Caki2 (cell line): ENCODE measurements at places on chromosomes 6 and 20. TPM values are rescaled to one million over a fixed set of nuclear protein-coding genes. Genes with fewer than 3 reads are reported as not detected.
A peak's percentile ranks its signal among the peaks of the same experiment; 100 is the strongest.

GRCh38 chr6:148693882-148694484 lies 52.8 kb upstream of the UST start:
- DNase-seq, result peak; percentile 31

- DNase-seq, result no peak
These were observed 51.0 kb upstream of the TFAP2A start for GRCh38 chr6:10465629-10466499.

GRCh38 chr20:46134716-46135115 lies 16.6 kb downstream of the CD40 start:
- DNase-seq, result no peak

The SEMG1 gene
- total RNA-seq, result not detected in 2 replicates

DNA sequence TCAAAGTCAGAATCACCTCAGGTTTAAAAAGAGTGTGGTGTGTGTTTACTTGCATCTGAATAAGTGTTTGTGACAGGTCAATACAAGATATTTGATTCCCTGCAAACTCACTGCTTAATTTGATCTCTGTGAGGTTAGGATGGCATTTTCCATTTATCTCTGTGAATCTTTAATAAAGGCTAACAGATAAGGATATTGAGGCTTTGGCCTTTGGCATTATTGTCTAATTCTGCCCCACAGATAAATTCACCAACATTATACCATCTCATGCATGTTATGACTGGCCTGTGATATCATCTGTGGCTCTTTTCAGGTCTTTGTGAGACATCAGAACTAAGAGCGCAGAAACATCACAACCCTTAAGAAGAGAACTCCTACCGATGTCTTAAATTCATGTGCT lies 84.7 kb downstream of the TRMT6 start:
- DNase-seq, result no peak

The KIFC1 gene
- total RNA-seq, result 176 and 179 TPM in 2 replicates

DNA sequence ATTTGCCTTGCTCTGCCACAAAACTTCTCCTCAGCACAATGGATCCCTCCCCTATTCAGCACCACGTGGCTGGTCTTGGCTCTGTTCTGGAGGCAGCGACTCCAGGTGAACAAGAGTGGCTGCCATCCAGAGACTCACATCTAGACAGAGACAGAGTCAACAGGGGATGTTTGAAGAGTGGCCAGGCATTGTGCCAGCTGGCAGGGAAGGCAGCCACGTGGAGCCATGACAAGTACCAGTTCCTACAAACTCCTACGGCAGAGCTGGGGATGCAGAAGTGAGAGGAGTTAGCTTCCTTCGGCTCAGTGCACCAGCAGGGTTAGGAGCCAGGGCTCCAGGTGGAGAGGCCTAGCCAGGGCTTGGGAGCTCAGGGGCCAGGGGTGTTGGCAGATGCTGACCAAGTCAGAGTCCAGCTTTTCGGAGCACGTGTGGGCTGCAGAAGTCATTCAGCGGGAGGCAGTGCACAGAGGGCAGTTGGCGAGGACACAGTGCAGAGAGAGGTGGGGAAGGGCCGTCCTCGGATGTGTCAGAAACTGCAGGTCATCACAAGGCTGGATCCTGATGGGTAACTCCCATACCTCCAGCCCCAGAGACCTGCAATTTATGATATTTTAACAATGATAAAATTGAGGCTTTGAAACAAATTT lies 171.7 kb upstream of the PDE10A start:
- no peak for DNase-seq

GRCh38 chr6:134853111-134854055 lies 96.5 kb downstream of the ALDH8A1 start:
- DNase-seq, result peak; percentile 61

DNA sequence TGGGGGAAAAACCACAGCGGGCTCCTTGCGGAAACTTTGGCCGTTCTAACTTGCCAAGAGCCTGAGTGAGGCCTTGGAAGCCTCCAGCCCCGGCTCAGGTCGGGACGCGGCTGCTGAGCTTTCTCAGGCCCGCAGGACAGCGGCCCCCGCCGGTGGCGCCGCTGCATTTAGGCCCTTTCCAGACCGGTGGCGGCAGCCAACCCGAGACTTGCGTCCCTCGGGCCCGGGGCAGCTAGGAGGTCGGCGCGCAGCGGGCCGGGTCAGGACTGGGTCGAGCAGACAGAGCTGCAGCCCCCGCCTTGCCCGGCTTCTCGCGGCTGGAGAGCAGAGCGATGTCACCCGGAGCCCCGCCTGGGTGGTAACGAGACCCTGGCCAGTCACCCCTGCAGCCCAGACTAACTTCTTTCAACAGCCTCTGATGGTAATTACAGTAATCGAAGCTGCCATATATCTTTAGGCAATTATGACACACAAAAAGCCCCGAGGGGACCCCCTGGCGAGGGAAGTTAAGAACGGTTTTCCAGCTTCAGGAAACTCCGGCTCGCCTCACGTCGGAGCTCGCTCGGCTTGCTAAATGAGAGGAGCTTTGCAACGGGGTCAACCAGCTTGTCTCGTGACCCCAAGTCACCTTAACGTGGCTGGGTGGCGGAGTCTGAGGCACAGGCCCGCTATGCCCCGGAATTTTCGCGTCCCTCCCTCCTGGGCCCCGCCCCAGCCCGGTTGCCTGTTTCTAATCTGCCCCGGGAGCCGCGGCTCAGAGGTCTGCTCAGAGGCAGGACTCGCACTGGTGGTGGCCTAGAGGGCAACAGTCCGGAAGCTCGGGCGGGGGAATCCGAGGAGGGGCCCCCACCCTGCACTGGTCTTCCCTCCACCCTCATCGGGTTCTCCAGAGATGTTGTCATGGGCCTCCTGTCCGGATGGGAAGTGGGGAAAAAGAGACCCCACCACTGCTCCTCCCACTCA lies 3.0 kb downstream of the NR2E1 start:
- no peak for DNase-seq

The GPR63 gene
- total RNA-seq, result 0.37 and 0.46 TPM in 2 replicates

The SIGLEC1 gene
- not detected in 2 replicates for total RNA-seq

- DNase-seq, result no peak
These were observed 129.0 kb upstream of the FOXQ1 start for GRCh38 chr6:1182722-1183521.

DNA sequence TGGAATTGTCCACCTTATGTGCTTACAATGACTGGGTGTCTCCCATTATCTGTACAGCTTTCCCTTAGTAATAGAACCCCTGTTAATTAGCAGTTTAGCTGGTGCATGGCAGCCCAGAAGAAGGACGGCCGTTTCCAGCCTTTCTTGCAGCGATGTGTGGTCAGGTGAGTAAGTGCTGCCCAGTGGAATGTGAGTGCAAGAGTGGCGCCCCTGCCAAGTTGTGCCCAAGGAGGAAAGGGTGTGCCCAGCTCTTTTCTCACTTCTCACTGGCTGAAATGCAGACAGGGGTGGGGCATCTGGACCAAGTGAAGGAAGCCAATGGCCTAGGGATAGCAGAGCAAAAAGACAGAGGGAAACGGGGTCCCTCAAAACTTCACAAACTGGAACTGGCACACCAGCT lies 296.8 kb downstream of the PREX1 start:
- DNase-seq, result peak; percentile 45

GRCh38 chr6:136149311-136149710 lies 100.8 kb downstream of the MTFR2 start:
- no peak for DNase-seq

- DNase-seq, result no peak
These were observed 61.7 kb upstream of the MAP3K4 start for GRCh38 chr6:160929831-160930230.

The ZFP64 gene
- 2.0 and 4.9 TPM in 2 replicates for total RNA-seq

The OLIG3 gene
- total RNA-seq, result not detected in 2 replicates

DNA sequence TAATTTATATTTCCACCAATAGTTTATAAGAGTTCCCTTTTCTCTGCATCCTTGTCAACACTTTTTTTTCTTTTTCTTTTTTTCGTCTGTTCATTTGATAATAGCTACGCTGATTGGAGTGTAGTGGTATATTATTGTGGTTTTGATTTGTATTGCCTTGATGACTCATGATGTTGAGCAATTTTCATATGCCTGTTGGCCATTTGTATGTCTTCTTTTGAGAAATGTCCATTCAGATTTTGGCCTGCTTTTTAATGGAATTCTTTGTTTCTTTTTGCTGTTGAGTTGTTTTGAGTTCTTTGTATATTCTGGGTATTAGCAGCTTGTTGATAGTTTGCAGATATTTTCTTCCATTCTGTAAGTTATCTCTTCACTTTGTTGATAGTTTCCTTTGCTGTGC lies 773.4 kb downstream of the KIF16B start:
- DNase-seq, result no peak

The BEND6 gene
- total RNA-seq, result 7.7 and 25.6 TPM in 2 replicates

The KCNG1 gene
- 4.9 and 5.7 TPM in 2 replicates for total RNA-seq

- DNase-seq, result no peak
These were observed 10.2 kb downstream of the SMPDL3A start for GRCh38 chr6:122799140-122799745.

- DNase-seq, result no peak
These were observed 510.3 kb downstream of the KIF16B start for GRCh38 chr20:16062661-16063581.

GRCh38 chr6:104558746-104559145 lies 301.0 kb downstream of the HACE1 start:
- no peak for DNase-seq

- DNase-seq, result peak; percentile 82
These were observed 1.5 kb downstream of the ZNFX1 start for GRCh38 chr20:49276161-49276960.

- DNase-seq, result no peak
These were observed 151.6 kb downstream of the EPM2A start for GRCh38 chr6:145583753-145584152.

- no peak for DNase-seq
These were observed 34.8 kb downstream of the PPP1R16B start for GRCh38 chr20:38840053-38840893.

- no peak for DNase-seq
These were observed 174.9 kb upstream of the GGTLC1 start for GRCh38 chr20:24163506-24163905.

- no peak for DNase-seq
These were observed 234.9 kb downstream of the ERMARD start for GRCh38 chr6:169986171-169986847.

- DNase-seq, result no peak
These were observed 49.2 kb downstream of the FAM217A start for GRCh38 chr6:4029687-4030086.

- no peak for DNase-seq
These were observed 114.5 kb downstream of the SYCP2 start for GRCh38 chr20:59818911-59819310.

DNA sequence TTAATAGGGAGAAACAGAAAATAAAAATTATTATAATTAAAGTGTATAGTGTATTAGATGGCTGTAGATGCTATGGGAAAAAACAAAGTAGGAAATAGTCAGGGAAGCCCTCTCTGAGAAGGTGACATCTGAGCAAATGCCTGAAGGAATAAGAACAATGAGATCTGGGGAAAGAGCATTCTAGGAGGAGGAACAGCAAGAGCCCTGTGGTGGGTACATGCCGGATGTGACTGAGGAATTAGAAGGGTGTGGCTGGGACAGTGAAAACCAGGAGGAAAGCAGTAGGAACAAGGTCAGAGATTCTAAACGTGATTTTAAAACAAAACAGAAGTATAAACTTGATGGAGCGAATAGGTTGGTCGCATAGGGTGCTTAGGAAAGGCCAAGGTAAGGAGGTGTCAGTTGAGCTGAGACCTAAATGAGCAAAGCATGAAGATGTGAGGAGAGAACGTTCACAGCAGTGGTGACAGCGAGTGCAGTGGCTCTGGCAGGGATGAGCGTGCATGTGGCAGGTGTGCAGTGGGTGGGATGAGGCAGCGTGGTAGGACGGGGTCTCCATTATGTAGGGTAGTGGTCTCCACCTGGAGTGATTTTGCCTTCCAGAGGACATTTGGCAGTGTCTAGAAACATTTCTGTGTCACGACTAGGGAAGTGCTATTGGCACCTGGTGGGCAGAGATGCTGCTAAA lies 97.1 kb upstream of the MRPS10 start:
- no peak for DNase-seq

The ADGB gene
- not detected in 2 replicates for total RNA-seq
